ENCODE measurements at places on chromosomes 2 and 18.
A peak's percentile ranks its signal among the peaks of the same experiment; 100 is the strongest.

DNA sequence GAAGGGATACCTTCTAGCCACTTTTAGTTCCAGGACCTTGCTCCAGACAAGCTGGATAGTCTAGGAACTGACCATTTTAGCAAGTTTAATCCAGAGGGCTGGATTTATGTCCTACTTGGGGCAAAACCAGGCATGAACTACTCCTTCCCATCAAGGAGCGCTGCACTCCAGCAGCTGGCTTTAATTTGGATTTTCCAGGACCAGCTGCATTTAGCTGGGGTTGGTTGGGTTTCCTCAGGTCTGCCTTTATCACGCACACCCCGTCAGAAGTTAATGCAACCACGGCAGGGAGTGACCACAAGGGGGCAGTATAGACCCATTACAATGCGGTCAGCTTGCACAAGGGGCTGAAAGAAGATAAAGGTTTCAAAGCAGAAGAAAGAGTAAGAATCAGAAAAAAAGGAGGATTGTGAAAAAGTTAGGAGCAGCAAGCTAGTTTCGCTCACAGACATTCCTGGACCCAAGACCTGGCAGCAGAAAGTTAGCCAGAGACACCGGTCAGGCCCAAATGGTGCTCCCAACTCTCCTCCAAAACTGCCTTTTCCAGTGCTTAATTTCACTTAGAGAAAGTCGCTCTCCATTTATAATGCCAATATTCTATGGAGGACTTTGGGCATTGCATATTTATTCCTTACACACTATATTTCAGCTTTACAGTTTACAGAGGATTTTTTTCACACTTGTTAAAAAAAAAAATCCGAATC lies 40.1 kb downstream of the SLC4A1AP start:
- peak; percentile 94 for DNase-seq

GRCh38 chr2:54430649-54431048 lies 25.5 kb upstream of the SPTBN1 start:
- no peak for DNase-seq

GRCh38 chr18:21914739-21915319 lies 174.2 kb downstream of the MIB1 start:
- DNase-seq: peak; percentile 38

DNA sequence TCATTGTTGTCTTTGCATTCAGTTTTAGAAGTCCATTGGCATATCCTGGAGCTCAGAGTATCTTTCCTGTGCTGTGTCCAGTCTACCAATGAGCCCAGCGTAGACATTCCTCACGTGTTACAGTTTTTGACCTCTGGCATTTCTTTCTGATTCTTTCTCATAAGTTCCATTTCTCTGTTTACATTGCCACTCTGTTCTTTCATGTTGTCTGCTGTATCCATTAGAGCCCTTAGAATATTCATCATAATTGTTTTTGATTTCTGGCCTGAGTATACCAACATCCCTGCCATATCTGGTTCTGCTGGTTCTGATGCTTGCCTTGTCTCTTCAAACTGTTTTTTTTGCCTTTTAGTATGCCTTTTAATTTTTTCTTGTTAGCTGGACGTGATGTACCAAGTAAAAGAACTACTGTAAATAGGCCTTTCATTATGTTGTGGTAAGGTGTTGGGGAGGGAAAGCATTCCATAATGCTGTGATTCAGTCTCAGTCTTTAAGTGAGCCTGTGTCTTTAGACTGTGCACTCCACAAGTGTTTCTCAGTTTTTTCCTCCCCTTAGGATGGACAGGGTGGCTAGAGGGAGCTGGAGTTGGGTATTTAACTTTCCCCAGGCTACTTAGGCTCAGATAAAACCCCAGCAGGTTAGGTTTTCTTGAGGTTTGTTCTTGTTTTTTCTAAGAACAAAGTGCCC lies 35.6 kb downstream of the CEP192 start:
- peak; percentile 6 for DNase-seq

DNA sequence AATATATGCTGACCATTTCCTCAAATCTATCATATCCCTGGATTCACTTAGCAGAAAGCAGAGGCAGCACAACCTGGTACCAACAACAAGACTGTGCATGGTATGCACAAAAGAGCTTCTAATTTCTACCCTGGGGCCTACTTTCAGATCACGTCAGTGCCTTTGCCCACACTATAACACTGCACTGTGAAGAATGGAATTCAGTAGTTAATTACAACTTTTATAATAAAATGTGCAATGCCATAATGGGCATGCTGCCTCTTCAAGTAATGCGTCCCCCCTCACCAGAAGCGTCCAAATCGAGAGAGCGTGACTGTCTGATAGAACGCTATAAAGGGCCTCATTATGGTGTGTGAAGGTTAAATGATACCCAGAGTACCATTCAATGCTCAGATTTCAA lies 328.1 kb upstream of the PKDCC start:
- no peak for DNase-seq

- peak; percentile 72 for DNase-seq
Observed at GRCh38 chr2:96533292-96534073, 3.1 kb upstream of the ARID5A start.

DNA sequence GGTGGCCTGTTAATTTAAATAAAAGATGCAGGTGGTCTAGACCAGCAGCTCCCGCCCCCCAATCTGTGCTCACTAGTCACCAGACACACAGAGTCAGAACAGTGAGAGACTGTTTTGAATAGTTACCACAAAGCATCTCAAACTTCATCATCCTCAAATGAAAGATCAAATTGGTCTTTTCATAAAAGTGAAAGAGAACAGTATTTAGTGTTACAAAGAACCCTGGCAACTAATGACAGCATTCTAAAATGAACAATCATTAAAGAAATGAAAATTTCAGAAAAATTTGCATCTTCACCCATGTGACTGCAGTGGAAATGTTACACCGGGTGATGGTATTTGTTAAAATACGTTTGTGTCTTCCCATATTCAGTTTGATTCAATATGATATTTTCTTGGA lies 65.5 kb upstream of the PMAIP1 start:
- DNase-seq: no peak

GRCh38 chr2:19525313-19525712 lies 166.9 kb upstream of the OSR1 start:
- DNase-seq: no peak

GRCh38 chr18:24629921-24630320 lies 169.5 kb downstream of the HRH4 start:
- no peak for DNase-seq

DNA sequence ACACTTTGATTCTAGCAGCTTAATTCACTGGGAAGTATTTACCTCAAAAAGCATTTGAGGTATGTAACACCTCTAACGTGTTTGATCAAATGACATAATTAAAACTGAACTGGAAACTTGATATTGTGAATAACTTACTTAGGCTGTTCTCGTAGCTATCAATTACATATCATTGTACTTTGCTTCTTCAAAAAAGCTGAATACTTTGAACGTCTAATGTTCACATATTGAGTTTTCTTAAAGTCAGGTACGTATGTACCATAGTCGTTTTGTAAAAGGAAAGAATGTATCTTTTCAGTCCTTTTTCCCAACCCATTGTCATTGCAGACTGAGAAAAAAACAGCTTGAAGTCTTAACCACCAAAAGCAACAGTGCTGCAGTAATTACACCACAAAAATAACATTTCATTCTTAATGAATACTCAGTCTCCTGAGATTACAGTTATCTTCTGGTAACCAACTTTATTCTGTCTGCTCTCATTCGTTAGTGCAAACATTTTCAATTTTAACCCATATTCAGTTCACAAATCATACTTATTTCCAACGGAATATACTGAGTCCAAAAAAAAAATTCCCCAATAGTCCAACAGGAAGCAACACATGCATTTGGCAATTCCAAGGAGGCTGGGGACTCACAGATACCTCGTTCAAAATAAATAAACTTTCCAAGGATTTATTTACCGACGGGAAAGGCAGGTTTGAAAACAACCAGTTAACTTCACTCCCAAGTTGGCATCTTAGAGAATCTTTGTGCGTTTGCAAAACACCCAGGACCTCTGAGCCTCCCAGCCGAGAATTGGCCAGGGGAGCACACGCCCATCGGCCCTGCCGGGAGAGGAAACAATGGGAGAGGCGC lies 1.1 kb downstream of the CHN1 start:
- DNase-seq: peak; percentile 55

DNA sequence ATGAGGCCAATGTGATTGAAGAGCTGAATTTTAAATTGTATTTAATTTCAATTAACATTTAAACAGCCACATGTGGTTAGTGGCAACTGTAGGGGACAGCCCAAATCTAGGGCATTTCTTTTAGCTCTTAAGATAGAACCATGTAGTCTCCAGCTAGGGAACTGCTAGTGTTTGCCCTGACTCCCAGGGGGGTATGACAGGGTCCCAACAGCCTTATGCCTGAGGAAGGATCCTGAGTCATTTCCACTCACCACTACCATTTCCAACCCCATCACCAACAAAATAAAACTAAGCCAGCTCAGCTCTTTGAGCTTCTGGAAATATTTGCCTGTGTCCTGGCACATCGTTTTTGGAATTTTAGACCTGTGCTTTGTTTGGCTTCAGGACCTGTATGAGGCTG lies 13.7 kb upstream of the GMCL1 start:
- DNase-seq: peak; percentile 23

DNA sequence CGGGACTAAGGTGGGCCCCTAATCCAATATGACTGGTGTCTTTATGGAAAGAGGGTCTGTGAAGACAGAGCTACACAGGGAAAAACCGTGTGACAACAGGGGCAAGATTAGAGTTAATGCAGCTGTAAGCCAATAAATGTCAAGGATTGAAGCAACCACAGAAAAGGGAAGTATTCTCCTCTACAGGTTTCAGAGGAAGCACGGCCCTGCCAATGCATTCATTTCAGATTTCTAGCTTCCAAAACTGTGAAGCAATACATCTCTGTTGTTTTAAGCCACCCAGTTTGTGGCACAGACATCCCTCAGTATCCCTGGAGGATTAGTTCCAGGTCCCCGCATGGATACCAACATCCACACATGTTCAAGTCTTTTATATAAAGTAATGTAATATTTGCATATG lies 48.8 kb downstream of the SPP2 start:
- no peak for DNase-seq

DNA sequence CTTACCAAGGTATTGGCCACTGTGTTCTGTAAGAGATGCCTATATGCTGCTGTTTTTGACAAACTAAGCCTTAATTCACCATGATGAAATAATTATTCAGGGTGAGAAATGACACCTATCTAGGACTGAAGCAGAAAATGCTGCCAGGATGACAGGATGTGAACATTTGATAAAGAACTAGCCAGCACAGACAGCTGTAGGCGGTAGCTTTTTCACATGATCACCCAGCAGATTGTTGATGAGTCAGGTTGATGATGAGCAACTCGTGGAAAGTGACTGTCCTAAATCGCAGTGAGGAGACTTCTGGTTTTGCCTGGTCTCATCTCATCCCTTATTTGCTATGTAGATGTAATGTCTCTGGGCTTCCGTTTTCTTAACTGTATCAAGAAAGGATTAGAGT lies 144.1 kb downstream of the PRPF40A start:
- DNase-seq: peak; percentile 97

DNA sequence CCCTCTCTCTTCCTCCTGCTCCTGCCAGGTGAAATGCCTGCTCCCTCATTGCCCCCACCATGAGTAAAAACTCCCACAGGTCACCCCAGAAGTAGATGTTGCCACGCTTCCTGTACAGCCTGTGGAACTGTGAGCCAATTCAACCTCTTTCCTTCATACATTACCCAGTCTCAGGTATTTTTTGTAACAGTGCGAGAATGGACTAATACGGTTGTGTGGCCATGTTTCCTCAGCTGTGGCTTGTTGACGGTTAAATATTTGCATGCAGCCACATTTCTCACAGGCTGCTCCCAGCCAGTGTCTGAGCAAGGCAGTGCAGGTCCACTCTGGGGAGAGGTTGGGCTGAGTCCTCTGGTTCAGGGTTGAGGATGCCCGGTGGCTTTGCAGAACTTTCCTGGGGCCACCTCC lies 27.8 kb upstream of the COPS8 start:
- DNase-seq: no peak

DNA sequence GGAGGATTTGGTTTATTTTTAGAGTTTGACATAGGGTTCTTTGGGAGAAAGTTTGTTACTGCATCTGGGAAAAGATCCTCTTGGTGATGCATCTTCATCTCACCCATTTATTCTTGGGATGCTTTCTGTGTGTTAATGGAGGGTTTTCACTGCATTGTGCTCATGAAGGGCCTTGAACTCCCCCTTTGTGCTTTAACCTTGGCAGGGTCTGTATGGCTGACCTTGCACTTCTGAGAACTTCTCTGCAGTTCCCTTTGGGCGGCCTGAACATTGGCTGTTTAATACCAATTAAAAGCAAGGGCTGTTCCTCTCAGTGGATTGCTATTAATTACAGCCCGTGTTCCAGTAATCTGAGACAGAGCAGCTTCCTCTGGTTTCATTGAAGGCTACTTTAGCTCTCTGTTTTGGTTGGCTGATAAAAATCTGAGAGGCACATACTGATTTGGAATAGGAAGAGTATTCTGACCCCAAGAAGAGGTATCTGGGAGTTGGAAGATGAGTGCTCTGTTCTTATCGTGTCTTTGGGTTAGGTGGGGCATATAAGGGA lies 37.5 kb downstream of the FMNL2 start:
- no peak for DNase-seq

GRCh38 chr18:44715842-44716241 lies 35.2 kb downstream of the SETBP1 start:
- DNase-seq: peak; percentile 55

GRCh38 chr2:186827862-186828492 lies 21.0 kb downstream of the ZSWIM2 start:
- DNase-seq: no peak

DNA sequence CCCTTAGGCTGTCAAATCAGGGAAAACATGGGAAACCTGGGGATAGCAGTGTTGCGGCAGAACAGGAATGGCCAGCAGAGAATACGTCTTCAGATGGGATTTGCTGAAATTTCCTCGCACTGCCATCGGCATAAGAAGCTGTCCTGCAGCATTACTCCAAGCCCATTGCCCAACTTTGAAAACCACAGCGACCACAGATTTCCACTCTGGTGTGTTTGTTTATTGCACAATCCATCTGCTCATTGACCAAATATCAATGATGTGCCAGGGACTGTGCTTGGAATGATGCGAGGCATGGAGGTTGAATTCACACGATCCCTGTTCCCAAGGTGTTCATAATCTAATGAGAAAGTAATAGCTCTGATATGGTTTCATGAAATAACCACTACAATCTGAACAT lies 383.3 kb upstream of the MYT1L start:
- no peak for DNase-seq

- DNase-seq: no peak
Observed at GRCh38 chr2:60659026-60659425, 97.0 kb upstream of the PAPOLG start.

- peak; percentile 70 for DNase-seq
Observed at GRCh38 chr2:12717191-12718014, 667 bp downstream of the TRIB2 start.

GRCh38 chr18:64132871-64133270 lies 16.0 kb downstream of the LINC00305 start:
- no peak for DNase-seq

DNA sequence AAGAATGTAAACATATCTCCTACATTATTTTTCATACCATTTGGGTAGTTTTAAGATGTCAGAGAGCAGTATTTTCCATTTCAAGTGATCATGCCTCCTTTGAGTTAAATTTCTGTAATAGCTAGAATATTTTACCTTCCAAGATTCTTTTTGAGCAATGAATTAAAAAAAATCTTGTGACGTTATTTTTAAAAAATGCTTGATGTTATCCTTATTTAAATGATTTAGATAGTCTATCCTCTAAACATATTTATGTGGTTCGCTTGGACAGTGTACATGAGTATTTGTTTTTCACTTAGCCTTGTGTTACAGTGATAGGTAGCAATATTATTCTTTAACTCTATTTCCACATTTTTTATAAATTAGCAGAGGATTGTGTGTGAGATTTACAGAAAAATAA lies 639.2 kb upstream of the CDH2 start:
- no peak for DNase-seq

GRCh38 chr2:57598551-57598950 lies 448.1 kb upstream of the VRK2 start:
- DNase-seq: no peak
